Activated gamma-delta T cell treated with Interleukin-2 at 50 U/mL for 16 hours (primary cell): ENCODE measurements at places on chromosomes 2 and 18.

DNA sequence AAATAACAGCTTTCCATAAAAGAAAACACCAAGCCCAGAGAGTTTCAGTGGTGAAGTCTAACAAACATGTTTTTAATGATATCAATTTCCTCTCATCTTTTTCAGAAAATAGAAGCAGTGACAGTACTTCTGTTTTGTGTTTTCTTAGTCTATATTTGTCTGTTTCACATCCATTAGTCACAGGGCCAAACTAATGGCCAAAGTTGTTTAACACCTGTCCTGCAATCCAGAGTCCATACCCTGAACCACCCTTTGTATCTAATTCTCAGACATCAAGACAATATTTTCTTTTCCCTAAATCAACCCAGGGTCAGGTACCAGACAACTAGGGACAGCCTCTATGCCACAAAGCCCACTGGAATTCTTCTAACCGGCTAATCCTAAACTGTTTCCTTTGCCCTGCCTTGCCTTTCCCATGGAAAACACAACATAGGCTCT, 25.9 kb downstream of the TMSB10 start:
- DNase-seq = no peak

DNA sequence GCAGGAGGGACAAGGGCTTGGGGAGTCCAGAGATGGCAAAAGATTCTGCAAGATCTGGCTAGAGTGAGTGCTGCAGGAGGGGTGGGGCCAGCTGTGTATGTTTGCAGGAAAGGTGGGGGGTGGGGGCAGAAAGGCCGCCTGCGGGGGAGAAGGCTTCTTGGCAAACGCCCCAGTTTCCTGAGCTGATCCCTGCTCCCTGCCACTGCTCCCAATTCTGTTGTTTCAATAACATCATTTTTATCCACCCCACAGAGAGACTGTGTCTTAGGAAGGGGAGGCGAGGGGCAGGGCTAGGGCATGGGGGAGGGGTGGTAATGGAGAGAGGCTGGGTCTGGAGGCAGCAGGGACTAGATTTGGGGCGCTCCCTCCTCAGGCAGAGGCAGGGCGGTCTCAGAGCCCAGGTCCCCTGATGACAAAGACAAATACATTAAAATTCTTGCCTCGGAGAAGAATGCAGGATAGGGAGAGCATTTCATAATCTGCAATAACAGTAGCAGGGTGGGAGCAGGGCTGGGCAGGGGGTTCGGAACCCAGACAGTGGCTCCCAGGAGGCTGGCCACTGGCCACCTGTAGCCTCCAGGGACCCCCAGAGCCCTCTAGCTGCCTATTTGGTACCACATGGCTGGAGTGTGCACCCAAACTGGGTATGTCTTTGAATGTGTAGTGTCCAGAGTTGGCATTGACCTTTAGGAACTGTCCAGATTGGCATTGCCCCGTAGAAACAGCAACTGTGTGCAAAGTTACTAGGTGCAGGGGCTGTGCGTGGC, 2.1 kb upstream of the WNT6 start:
- no peak for DNase-seq

DNA sequence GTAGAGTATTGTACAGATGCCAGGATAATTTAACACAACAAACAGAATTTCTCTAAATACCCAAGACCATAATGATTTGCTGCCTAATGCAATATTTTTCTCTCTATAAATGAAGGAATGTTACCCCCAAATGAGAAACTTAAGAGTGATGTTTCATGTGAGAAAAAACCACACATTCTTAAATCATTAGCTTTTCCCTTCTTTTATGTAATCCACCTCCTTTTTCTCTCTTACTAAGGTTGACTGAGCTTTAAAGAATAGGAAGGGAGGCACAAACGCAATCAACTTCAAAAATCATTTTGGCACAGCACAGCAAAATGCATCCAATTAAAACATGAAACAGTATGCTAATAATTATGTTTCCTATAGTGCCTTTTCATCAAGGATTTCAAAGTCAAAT, 698.1 kb upstream of the CDH2 start:
- DNase-seq = no peak

DNA sequence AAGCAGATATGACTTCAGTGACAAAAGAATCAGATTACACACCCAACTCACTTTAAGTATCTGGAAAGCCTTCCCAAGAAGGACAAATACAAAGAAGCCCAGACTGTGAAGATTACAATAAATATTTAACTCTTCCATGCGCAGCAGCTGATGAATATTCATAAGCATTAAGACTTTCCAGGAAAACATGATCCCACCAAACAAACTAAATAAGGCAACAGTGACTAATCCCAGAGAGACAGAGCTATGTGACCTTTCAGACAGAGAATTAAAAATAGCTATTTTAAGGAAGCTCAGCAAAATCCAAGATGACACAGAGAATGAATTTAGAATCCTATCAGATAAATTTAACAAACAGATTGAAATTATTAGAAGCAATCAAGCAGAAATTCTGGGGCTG, 108.2 kb upstream of the UBE2E3 start:
- DNase-seq = no peak

GRCh38 chr2:126634273-126634861, 21.6 kb upstream of the GYPC start:
- peak; percentile 34 for DNase-seq

DNA sequence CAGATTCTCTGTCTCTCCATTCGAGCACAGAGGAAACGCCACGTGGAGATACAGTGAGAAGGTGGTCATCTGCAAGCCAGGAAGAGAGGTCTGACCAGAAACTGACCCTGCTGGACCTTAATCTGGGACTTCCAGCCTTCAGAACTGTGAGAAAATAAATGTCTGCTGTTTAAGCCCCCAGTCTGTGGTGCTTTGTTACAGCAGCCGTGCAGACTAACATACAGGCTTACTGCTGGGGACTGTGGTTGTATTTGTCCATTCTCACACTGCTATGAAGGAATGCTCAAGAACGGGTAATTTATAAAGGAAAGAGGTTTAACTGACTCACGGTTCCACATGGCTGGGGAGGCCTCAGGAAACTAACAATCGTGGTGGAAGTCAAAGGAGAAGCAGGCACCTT, 432.7 kb downstream of the IRS1 start:
- no peak for DNase-seq

- no peak for DNase-seq
Measured at GRCh38 chr18:51911584-51911983, 428.4 kb upstream of the DCC start.

- DNase-seq = no peak
Measured at GRCh38 chr18:1350931-1351450, 446.3 kb downstream of the ADCYAP1 start.

DNA sequence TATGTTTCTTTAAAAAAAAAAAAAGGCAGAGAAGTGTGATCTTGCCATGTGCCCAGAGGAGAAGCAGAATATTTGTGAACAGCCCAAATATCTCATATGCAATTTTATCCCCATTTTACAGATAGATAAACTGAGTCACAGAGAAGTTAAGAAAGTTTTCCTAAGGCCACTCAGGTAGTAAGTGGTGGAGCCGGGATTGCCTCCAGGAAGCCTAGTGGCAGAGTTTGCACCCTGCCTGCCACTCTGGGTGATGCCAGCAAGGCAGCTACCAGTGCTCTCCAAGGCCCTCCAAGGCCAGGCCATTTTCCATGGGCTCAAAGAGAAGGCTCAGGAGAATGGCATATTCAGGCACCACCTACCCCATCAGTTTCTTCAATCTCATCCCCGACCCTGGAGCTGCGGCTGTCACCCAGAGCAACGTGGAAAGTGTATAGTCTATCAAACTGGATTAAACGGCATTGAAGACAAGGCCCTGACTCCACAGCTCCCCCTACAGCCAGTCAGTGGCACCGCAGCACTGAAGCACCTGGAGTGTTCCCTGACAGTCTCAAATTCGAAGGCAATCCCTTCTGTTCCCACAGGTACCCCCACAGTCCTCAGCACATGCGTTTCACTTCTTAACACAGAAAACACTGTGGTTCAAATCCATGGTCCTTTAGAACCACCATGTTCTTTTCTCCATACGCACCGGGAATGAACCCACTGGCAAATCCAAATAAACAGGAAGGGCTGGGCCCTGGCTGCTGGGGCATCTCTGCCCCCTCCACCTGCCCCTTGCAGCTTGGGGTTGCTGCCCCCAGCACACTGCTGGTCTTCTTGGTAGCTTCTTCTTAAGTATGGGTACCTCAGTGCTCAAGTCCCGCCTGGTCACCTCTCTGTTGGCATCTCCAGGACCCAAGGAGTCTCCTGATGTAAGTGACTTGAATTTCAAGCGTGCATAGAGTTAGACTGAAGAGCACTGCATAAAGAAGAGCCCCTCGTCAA, 175.3 kb downstream of the INHBB start:
- DNase-seq = no peak

GRCh38 chr2:13522917-13523821, 806.4 kb downstream of the TRIB2 start:
- DNase-seq = no peak

DNA sequence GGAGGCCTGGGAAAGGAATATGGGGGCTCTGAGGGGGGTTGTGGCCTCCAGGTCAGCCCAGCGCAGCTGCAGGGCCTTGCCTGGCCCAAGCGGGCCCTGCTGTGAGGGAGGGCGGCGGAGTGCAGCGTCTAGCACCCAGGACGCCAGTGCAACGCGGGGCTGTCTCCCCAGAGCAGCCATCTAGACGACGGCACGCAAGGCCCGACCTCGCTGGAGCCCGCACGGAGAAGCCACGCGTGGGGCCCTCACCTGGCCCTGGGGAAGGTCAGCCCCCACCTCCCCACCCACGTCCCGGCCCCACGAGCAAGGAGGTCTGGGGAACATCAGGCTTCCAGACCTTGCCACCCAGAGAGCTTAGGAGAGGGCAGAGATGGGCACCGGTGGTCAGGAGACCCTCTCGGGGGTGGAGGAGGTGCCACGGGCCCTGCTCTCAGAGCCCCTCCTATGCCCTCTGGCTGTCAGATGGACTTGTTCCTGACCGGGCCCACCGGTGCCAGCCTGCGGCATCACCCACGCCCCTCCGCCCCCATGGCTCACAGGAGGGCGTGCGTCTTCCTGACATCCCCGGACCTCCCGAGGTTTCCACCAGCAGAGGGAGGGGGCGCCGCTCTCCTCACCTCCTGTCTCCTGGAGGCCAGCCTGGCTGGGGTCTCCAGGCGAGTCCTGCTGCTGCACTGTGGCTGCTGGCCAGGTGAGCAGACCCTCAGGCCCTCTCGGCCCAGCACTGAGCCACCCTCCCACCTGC, 17.0 kb downstream of the GPR35 start:
- DNase-seq = no peak

GRCh38 chr2:16774980-16775898, 109.6 kb upstream of the CYRIA start:
- no peak for DNase-seq

GRCh38 chr2:186862869-186863709, 14.1 kb upstream of the ZSWIM2 start:
- DNase-seq = no peak

DNA sequence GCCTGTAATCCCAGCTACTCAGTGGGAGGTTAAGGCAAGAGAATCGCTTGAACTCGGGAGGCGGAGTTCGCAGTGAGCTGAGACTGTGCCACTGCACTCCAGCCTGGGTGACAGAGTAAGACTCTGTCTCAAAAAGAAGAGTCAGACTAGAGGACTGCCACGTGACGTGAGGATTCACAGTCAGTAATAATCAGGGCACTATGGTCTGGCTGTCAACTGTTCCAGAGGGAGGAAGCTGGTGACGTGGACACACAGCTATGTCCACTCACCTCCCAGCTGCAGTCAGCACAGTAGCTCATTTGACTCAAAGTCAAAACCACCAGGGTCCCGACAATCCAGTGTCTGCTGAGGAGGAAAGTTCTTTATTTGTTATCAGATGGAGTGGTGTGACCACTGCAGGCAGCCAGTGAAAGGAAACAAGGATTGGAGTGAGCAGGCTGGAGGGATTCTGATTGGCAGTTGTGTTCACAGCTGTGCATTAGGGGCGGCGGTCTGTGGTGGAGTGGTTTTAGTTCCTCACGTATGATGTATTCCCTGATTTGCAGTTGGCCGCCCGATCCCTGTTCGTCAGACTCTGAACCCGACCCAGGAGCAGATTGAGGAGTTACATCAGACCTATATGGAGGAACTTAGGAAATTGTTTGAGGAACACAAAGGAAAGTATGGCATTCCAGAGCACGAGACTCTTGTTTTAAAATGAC, 37.9 kb downstream of the MOGAT1 start:
- DNase-seq = no peak

DNA sequence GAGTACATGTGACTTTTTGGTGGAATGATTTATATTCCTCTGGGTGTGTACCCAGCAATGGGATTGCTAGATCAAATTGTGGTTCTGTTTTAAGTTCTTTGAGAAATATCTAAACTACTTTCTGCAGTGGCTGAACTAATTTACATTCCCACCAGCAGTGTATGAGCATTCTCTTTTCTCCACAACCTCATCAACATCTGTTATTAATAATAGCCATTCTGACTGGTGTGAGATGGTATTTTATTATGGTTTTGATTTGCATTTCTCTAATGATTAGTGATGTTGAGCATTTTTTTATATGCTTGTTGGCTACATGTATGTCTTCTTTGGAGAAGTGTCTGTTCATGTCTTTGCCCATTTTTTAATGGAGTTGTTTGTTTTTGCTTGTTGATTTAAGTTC, 267.4 kb upstream of the NT5C1B start:
- DNase-seq = no peak

DNA sequence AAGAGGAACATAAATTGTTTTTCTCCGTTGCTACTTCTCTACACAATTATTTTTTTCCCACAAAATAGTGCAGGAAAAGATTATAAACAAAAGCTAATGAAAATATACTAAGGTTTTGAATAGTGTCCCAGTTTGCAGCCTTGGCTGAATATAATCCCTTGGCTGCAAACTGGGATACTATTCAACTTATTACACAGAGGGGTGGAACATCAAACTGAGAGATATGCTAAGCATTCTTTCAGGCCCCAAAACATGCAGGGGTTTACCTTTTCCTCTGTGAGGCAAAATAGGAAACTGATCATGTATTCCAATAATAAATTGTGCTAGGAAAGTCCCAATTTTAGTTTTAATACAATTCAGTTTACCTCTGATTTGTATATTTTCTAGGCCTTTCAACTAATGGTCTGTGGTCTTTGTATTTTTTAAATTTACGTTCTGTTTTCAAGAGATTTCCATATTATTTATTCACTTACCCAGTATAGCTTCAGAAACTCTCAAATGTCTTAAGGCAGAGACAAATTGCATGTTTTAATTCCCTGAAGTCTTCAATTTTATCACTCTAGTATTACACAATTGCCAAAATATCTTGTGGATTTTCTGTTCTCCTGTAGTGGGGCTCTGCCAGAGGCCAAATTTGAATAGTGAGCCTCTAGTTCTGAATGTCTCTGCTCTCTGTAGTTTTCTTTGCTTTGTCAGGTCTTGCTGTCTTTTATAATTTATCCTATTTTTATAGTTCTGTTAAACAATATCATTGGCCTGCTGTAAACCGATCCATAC, 63.9 kb downstream of the PPP1R1C start:
- DNase-seq = no peak

DNA sequence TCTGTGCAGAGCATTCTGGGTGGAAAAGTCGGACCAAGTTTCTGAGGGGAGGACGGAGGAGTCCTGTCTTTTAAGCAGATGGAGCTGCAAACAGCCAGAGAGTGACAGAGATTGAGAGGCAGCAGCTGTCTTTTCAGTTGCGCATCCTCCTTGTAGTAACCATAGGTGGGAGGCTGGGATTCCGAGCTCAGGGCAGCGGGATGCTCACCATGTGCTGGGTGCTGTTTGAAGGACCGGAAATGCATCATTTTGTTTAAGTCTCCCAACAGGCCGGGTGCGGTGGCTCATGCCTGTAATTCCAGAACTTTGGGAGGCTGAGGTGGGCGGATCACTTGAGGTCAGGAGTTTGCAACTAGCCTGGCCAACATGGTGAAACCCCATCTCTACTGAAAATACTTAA, 93.4 kb downstream of the AGAP1 start:
- DNase-seq = no peak

GRCh38 chr18:22731398-22731797, 201.7 kb upstream of the RBBP8 start:
- DNase-seq = no peak

GRCh38 chr18:49094136-49094535, 143.4 kb upstream of the SMAD7 start:
- DNase-seq = no peak
